ENCODE measurements at places on chromosomes 1 and 21. TPM values are rescaled to one million over a fixed set of nuclear protein-coding genes. Genes with fewer than 3 reads are reported as not detected.

DNA sequence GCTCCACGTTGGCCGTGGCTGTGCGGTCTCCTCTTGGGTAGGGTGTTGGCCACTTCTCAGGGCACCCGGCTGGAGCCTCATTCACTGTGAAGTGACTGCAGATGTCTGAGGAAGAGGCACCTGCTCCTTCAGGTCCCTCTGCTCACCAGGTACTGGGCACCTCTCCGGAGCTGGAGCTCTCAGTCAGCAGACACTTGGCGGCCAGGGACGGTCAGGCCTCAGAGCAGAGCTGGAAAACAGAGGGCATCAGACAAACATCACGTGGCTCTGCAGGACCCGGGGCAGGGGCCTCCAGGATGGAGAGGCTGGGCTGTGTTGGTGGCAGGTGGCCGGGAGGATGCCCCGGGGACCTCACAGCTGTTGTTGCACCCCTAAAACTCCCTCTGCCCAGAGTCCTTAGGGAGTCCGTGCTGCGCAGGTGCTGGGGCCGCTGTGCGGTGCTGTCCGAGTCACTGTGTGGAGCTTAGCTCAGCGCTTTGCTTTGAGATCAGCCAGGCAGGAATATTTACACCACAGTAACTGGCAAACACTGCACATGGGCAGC is 59.7 kb downstream of the SLX9 start:
- DNase-seq: no peak

DNA sequence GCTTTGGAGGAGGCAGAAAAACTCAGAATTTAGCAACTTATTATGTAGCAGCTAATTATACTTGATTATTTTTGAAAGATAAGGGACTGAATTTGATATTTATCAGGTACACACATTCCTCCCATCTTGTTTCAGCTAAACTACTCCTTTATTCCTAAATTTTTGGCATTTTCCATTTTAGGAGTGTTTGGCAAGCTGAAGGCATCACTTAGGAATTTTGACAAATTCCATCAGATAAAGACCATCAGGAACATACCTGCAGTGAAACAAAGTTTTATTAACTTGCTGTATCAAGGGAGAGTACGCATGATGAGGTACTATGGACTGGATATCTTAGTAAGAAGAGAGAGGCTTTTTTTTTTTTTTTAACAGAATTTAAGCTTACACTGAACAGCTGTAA is 1092.2 kb downstream of the PLA2G4A start:
- DNase-seq: no peak

The ASH1L gene
- total RNA-seq: 54.3 TPM

DNA sequence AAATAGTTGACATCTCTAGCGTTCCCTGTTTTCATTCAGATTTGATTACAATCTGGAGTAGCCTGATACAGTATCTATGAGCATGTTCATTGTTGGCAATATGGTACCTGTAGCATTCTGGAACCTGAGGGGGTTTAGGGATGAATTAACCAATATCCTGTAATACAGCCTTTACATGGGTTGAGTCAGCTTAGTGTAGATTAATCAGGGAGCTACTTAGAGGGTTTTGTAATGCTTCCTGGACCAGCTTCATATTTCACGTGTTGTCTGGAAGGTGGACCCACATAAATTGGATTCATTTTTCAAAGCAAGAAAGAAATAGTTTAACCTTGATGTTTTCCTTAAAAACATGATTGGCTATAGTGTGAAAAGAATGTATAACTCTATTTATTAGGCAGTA is 3.6 kb downstream of the OTUD3 start:
- no peak for DNase-seq

- DNase-seq: no peak
These were observed 154.8 kb downstream of the TM2D1 start for GRCh38 chr1:61570191-61570590.

The RNF186 gene
- not detected for total RNA-seq

DNA sequence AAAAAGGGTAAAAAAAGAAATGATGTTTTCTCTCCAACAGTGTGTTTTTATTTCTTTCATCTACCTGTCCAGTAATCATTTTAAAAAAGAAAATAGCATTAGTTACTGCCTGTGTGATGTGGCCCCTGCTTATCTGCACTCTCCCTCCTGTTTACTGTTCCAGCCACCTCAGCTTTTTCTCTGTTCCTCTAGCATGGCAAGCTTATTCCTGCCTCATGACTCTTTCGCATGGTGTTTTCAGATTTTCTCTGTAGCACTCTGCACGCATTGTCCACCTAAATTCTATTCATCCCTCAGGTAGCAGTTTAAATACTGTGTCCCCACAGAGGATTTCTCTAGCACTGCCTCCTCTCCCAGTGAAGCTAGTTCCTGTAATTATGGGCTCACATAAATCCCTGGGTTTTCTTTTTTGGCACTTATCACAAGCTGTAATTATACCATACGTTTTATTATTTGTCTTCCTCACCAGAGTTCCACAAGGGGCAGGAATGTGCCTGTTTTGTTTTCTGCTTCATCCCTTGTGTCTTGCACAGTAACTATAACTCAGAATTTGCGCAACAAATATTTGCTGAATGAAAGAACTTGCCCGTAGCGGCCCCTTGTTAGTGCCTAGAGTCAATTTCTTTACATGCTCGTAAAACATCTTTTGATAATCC is 51.4 kb upstream of the LRIG2 start:
- no peak for DNase-seq

DNA sequence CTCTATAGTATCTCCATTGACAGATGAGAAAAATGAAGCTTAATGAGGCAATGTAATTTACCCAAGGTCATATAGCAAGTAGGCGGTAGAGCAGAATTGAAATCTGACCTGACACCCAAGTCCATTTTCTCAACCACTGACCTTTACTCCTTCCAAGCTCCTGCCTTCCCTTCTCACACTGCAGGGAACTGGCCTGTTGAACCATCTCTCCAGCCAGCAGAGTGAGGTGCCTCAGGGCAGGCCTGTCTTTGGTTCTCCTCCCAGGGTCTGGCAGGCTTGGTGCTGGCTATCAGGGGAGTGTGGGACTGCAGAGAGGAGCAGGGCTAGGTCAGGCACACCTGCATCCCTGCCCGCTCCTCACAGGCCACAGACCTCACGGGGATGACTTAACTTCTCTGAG is 126.8 kb downstream of the BEND5 start:
- no peak for DNase-seq

The PRRX1 gene
- not detected for total RNA-seq

GRCh38 chr21:41979751-41980369 is 26.0 kb upstream of the C2CD2 start:
- no peak for DNase-seq

The APCS gene
- total RNA-seq: not detected

DNA sequence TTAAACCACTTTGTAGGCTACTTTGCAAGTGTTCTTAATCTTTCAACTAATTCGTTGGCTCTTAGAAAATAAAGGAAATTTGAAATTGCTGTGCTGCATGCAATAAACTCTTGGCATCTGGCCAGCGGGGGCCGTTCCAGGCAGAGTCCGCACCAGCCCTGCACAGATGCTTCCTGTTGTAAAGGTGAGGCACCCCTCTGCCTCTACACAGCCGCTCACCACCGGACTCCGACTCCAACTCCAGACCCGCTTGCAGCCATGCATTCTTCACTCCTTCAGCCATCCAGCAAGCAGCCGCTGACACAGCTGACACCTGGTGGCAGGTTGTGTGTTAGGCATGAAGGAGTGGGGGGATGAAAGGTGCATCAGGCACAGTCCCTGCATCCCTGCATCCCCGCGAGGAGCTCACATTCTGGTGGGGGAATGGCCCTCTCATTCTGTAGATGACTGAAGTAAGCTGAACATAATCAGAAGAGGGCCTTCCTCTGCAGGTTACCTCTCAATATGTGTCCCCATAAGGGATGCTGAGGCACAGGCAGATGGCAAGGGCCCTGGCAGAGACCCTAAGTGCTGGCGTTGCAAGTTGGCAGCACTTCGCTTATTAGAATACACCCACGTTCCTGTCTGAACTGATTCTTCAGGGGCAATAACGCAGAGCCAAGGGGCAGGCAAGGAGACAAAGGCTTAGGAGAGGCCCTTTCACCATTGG is 56.8 kb downstream of the GLIS1 start:
- DNase-seq: no peak

- no peak for DNase-seq
These were observed 3.1 kb upstream of the ARHGEF2 start for GRCh38 chr1:155981266-155982088.

DNA sequence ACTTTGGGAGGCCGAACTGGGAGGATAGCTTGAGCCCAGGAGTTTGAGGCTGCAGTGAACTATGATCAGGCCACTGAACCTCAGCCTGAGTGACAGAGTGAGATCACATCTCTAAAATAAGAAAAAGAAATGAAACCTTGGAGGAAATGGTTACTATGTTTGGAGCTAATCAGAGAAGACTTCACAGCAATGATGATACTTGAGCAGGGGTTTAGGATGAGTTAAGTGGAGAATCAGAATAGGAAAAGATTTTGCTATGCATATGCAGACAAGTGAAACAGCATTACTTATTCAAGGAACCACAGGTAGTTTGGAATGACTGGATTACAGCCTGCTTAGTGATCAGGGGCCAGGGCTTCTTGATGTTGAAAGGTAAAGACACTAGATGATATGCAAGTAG is 1.3 kb upstream of the CD5L start:
- DNase-seq: no peak

The KCNE1 gene
- 1.2 TPM for total RNA-seq

GRCh38 chr1:216935901-216936300 is 212.7 kb upstream of the ESRRG start:
- DNase-seq: no peak

DNA sequence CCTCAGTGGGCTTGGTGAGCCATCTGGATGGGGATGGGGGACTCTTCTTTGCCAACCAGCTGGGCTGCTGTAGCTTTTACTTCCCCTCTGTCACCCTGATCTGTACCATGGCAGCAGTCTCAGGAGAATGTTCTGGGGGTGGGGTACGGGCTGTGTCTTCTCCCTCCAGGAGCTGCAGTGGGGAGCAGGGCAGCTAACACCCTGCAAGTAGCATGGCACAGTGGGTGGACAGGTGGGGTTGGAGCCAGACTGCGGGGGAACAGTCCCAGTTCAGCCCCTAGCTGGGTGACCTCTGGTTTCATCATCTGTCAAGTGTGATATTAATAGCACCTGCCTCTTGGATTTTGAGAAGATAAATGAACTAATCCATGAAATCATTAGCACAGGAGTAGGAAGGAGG is 3.1 kb downstream of the NFASC start:
- no peak for DNase-seq

DNA sequence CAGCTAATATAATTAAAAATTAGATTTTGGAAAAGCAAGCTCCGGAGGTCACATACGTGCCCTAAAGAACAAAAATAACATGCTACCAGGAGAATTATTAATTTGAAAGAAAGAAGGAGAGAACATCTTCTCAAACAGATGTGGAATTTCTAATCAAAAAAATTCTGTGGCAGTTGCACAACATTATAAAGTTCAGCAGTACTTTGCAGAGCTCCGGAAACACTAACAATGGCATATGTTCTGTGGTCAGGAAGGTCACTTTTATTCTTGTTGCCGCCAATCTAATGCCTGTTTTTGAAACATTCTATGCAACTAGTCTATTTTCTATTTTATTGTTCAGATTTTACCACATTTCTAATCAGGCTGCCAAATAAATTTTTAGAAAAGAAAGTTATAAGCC is 186.8 kb downstream of the SMYD3 start:
- no peak for DNase-seq

The TCHHL1 gene
- not detected for total RNA-seq

The CFHR4 gene
- total RNA-seq: not detected

DNA sequence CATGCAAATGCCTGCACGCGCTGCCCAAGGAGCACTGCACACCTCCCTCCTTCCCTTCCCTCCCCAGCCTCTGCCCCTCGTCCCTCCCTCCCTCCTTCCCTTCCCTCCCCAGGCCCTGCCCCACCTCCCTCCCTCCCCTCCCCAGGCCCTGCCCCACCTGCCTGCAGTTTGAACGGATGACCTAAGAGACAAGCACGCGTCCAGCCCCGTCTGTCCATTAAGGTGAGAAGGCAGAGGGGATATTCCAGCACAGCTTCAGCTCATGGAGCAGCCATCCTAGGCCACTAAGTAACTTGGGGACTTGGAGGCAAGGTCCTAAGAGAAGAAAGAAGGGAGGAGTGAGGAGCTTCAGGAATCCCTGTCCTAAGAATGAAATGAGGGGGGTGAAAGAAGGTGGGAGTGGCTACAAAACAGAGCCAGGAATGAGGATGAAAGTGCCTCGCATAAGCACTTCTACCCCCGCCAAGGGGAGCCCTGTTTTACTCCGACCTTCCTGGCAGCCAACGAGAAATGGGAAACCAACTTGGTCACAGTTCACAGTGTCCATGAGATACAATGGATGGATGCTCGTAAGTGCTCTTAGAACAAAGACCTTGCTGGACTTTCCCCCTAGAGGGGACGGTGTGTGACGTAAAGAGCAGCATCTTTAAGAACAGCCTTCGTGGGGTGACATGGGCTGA is 21.3 kb upstream of the EFHD2 start:
- DNase-seq: no peak

The ORC1 gene
- total RNA-seq: 56.4 TPM

DNA sequence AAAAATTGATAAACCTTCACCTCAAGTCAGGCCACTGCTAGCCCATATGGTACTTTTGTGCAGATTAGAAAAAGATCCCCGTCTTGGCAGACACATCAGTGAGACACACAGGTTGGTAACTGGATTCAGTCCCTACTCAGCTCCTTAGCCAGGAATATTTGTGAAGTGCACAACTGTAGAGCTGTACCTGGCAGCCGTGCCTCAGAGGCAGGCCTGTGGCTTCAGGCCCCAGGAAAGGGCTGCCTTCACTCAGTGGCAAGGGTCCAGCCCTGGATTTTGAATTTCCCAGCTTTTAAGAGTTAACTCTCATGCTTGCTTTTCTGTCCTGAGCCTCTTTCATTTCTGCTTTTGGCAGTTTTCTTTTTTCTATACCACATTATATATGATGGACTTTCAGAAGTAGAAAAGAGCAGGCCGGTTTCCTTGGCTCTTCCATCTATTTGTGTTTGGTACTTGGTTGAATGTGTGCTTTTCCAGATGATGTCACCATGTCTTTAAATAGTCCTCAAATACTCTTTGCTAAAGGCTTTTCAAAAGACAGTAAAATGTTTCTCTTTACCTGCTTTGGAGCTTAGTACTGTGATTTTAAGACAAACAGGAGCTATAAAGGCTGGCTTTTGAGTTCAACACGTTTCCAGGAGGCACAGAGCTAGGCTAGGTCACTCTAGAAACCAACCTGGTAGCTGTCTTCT is 186.6 kb downstream of the AK5 start:
- no peak for DNase-seq

The KRTAP19-3 gene
- not detected for total RNA-seq
